ENCODE measurements at places on chromosomes 4 and X.

- no peak for DNase-seq
These were observed 1293.6 kb upstream of the TENM3 start for GRCh38 chr4:180949424-180950213.

- DNase-seq = no peak
These were observed 192.1 kb downstream of the PTTG2 start for GRCh38 chr4:38152305-38152704.

- no peak for DNase-seq
These were observed 12.6 kb downstream of the PPA2 start for GRCh38 chr4:105461221-105461620.

DNA sequence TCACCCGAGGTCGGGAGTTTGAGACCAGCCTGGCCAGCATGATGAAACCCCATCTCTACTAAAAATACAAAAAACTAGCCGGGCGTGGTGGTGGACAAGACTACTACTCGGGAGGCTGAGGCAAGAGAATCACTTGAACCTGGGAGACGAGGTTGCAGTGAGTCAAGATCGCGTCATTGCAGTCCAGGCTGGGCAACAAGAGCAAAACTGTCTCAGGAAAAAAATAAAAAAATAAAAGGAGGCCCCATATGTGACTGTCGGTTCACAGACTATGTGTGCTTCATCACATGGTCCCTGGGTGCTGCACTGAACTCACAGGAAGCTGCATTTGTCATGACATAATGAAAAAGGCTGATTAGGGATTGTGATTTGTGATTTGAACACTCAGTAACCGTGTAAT lies 6.4 kb downstream of the TRIML1 start:
- no peak for DNase-seq

GRCh38 chrX:87392369-87392768 lies 125.2 kb upstream of the KLHL4 start:
- no peak for DNase-seq

- DNase-seq = no peak
These were observed 303.8 kb downstream of the SPOCK3 start for GRCh38 chr4:166930464-166930863.

- DNase-seq = no peak
These were observed 1146.9 kb downstream of the PDHA2 start for GRCh38 chr4:96986816-96987215.

GRCh38 chrX:13412208-13412600 lies 92.4 kb upstream of the ATXN3L start:
- no peak for DNase-seq

DNA sequence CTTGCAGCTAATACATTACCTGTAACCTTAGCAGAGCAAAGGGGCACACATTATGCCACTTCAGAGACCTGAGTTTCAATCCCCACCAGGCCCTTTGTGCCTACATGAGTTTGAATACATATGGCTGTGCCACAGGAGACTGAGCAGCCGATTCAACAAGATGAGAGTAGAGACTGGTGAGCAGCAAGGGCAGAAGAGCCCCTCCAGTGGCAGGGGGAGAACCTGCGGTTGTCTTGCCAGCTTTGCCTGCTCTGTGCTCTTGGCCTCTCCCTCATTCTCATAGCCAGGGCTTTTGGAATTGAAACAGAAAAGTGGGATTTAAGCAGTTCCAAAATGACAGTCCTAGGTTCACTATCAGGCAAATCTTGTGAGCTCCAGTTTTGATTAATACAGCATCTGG lies 52.3 kb upstream of the CLNK start:
- DNase-seq = no peak

- no peak for DNase-seq
These were observed 23.1 kb downstream of the EIF4E start for GRCh38 chr4:98905839-98906238.

DNA sequence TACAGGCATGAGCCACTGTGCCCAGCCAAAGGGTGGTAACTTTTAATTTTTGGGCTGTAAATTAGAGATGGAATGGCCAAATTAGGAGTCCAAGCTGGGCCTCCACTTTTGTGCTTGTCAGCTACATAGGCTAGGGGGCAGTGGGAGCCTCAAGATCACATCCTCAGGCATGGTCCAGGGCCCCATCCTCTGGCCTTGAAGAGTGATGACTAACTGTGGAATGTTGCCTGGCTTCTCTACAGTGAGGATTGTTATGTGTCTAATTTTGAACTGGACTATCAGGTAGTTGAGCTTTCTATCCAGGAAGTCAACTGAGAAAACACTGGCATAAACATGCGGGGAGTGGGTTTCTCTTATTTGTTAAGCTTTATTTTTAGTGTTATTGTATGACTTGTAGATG lies 33.0 kb downstream of the CCNG2 start:
- no peak for DNase-seq

DNA sequence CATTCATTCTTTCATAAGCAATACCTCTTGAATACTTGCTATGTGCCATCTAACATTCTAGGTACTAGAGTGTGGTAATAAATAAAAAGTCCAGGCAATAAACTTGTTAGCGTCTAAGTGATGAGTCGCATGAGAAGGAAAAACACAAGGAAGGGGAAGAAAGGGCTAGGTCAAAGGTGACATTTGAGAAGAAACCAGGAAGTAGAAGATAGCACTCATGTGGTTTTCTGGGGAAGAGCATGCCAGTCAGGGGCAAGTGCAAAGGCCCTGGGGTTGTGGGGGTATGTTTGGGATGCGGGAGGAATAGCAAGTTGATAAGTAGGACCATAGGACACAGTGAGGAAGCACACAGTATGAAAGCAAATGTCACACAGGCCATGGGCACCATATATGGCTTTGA lies 157.0 kb downstream of the TSPAN5 start:
- DNase-seq = no peak

DNA sequence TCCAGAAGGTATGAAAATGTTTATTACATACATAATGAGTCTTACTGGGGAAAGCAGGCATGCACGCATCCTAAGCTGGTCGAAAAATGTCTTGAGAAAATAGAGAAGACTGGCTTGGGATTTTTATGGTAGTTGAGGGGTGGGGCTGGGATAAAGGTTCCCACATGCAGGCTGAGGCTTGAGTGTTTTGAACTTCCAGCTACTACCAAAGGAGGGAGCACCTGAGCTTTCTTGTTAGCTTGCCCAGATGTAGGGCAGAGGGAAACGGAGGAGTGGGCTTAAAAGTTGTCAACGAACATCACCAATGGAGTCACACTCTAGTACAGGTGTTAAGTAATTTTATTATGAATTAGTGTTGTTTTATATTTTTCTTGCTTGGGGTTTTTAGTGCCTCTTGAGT lies 39.6 kb upstream of the SRPX start:
- DNase-seq = no peak

GRCh38 chr4:100935090-100935489 lies 412.2 kb downstream of the PPP3CA start:
- DNase-seq = no peak

DNA sequence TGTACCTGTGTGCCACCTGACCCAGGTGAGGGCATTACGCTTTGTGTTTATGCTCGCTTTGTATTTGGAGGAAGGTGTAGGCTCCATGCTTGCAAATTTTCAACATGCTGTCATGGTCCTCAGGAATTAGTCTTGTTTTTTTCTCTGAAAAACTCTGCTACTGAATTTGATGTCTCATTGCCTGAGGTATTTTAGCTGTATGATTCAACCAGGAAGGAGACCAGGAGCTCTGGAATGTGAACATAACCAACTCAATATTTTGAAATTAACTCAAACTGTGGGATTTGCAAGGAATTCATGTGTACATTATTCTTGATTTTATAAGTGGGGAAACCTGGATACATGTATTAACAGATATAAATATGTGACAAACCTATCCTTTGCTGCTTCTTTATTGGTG lies 134.1 kb downstream of the SLC4A4 start:
- DNase-seq = no peak

DNA sequence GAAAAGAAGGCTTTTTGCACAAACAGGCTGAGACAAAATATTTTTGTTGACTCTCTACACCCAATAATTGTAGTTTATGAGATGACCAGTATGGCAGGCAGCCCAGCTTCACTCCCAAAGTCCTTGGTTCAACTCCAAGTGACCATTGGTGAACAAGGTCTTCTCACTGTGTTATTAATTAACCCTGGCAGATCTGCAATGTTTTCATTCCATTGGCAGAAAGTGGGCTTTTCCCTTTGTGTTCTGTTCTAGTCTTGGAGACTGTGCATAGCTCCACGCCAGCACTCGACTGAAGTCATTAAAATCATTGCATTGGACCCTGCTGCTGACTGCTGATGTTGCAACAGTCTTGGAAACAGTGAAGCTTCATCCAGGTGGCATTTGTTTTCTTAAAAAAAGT lies 277.3 kb upstream of the HAND2 start:
- DNase-seq = peak; percentile 7

DNA sequence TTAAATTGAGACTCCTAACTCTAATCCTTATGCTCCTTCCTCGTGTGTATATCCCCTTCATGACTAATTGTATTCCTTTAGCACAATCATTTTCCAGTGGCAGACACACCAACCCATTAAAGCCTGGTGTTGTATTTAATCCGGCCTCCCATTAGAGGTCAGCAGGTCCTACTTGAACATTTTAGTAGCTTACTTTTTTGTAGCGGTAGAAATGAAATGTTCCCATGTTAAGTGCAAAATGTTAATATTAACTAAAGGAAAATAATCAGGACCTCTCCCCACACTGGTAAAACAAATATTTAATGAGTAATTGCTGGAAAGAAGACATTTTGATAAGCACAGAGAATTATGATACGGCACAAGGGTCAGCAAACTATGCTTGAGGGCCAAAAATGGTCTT lies 3.4 kb downstream of the RAB33B start:
- no peak for DNase-seq

DNA sequence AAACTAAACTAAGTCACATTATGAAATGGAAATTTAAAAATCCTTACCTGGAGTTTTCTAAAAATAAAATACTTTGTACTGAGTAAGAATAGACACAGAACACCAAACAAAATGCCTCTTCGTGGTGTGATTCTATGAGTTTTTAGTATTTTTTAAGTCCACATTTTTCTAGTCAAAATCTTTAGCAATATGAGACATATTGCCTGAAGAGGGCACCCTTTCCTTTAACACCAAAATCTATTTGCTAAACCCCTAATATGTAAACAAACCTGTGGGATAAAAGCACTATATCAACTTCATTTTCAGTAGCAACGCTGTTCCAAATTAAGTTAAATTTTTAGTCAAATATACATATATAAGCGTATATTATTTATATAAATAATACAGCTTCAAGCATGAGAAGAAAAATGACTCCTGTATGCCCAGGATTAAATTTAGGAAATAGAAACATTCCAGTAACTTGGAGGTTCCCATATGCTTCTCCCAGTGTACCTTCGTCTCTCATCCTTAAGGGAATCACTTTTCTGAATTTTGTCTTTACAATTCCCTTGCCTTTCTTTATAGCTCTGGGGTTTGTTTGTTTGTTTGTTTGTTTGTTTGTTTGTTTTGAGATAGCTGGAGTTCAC lies 23.0 kb upstream of the PGM2 start:
- peak; percentile 32 for DNase-seq

DNA sequence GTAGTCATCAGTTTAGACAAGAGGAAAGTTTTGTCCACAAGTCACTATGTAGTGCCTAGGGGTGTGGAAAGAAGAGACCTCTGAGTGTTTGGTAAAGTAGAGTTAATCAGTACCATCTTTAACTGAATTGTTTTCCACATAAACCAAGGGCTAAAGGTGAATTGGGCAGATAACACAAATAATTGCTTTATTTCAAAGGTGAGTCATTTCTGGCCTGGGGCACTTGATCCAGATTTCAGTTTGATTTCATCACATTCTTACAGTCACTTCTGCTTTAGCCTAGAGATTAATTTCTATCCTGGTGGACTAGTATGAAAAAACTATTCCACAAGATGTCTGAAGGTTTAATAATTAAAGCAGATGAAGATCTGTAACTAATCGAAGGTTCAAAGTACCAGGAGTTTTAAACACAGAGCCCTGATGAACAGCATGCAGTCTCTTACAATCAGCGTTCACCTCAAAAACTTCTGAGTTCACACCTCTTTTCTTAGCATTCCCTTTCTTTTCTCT lies 74.5 kb upstream of the BOD1L1 start:
- no peak for DNase-seq

DNA sequence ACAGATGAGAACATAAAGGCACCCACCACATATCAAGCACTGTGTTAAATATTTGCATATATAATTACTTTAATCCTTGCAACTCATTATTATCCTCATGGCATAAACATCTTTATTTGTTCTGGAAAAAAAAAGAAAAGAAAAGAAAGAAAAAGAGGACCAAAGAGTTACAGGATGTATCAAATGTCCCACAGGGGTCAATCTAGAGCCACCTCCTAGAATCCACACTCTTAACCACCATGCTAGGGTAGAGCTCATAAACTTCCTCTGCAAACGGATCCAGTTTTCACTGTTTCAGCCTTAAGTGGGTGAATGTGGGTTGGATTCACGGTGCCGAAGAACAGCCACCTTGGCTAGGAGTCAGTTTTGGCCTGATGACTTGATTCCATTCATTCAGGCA lies 171.1 kb upstream of the PPARGC1A start:
- DNase-seq = no peak

GRCh38 chrX:112841820-112842157 lies 1.2 kb upstream of the AMOT start:
- DNase-seq = no peak

DNA sequence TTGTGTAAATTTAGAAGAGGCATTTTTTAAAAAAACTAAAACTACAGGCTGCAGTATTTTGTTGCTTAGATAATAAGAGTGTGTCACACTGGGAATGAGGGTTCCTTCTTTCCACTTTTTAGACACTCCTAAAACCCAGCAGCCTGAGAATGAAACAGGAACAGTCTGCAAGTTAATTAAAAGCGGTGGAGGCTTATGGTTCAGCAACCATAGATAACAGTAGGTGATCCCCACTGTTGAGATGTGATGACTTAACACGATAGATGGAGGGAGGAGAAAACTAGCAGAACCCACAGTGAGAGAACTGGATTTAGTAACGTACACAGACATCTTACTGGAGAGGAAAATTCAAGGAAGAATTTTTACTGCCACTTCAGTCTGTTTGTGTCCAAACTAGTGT lies 767.3 kb downstream of the C4orf33 start:
- no peak for DNase-seq

GRCh38 chr4:15506464-15506863 lies 36.8 kb downstream of the CC2D2A start:
- DNase-seq = no peak
